ENCODE measurements at places on chromosomes 2 and 18.

GRCh38 chr2:60071490-60071831, 482.0 kb downstream of the BCL11A start:
- no peak for DNase-seq

DNA sequence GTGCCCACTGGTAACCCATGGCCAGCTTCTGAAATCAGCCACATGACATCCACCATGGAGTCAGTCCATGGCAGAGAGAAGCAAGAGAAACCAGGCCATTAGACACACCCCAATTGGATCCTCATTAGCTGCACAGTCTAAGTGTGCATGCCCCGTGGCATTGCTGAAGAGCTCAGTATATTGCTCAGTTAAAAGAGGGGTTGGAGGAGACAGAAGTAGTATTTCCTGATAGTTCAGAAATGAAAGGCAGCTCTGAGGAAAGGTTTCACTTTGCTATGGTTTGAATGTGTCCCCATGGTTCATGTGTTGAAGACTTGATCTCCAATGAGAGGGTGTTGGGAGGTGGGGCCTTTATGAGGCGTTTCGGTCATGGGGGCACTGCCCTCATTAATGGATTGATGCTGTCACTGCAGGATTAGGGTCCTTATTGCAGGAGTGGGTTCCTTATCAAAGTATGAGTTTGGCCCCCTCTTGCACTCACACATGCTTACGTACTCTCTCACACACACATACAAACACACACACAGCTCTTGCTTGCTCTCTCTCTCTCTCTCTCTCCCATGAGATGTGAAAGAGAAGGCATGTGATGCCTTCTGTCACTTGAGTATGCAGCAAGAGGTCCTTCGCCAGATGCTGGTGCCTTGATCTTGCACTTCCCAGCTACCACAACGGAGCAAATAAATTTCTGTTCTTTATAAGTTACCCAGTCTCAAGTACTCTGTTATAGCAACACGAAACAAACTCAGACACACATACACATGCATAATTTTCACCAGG, 58.0 kb downstream of the TMEM163 start:
- DNase-seq, result no peak

- DNase-seq, result no peak
Observed at GRCh38 chr2:33810046-33810835, 211.1 kb upstream of the FAM98A start.

GRCh38 chr18:23585007-23585871, 1.1 kb downstream of the NPC1 start:
- peak; percentile 30 for DNase-seq

GRCh38 chr2:239375278-239376061, 25.4 kb downstream of the HDAC4 start:
- DNase-seq, result no peak

DNA sequence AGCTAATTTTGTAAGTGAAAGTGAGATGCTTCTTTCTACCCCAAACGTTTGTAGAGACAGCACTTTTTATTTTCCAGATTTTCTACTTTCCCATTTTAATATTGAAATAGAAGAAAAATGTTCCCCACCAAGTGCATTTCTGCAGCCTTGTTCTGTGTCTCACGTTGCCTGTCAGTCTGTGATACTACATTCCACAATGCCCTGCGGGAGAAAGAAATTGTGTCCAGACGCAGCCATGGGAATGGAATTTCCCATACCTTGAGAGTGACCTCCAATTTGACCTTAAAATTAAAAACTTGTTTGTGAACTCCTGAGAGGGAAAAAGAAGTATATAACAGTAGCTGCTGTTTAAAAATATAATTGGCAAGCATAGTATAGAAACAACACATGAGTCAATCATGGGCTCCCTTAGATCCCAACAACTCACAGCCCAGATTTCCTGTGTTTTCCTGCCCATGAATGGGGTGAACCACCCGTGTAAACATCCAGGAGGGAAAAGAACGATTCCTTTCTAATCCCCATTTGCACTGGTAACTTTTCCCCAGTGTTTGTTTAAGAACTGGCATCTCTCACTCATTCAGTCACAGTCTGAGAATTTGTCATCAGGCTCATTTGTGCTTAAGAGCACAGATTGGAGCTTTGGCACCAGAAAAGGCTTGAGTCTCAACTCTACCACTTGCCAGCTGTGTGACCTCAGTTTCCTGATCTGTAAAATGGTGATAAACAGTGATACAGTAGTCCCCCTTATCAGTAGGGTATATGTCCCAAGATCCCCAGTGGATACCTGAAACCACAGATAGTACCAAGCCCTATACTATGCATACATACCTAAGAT, 166.1 kb upstream of the ZNF521 start:
- no peak for DNase-seq

- no peak for DNase-seq
Observed at GRCh38 chr18:3358310-3358709, 91.7 kb upstream of the TGIF1 start.

DNA sequence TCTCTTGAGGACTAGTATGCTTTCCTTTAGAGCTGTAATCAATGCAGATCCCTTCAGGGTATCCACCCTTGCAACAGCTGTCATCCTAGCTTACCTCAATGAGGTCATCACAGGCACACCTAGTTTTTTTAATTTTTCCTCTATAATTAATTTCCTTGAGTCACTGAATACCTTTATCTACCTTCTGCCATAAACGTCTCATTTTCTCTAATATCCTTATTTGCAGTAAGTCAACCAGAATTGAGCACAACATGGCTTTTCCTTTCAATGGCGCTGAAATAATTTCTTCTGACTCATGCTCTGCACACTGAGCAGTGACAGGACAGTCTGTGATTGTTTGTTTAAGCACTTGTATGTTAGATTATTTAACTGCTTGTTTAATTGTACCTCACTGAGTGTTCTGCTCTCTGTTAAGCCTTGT, 49.4 kb downstream of the ETAA1 start:
- DNase-seq, result no peak

Data from stimulated activated naive CD8-positive, alpha-beta T cell treated with anti-CD3 and anti-CD28 coated beads, Interleukin-15, Interleukin-2, amounts not matched to agents 100 U/mL and 50 U/mL, for 24 hours (primary cell).